NCI-H1417 treated with DMSO at 0.1 percent for 48 hours (cell line): ENCODE measurements at places on chromosomes 11 and 22.

DNA sequence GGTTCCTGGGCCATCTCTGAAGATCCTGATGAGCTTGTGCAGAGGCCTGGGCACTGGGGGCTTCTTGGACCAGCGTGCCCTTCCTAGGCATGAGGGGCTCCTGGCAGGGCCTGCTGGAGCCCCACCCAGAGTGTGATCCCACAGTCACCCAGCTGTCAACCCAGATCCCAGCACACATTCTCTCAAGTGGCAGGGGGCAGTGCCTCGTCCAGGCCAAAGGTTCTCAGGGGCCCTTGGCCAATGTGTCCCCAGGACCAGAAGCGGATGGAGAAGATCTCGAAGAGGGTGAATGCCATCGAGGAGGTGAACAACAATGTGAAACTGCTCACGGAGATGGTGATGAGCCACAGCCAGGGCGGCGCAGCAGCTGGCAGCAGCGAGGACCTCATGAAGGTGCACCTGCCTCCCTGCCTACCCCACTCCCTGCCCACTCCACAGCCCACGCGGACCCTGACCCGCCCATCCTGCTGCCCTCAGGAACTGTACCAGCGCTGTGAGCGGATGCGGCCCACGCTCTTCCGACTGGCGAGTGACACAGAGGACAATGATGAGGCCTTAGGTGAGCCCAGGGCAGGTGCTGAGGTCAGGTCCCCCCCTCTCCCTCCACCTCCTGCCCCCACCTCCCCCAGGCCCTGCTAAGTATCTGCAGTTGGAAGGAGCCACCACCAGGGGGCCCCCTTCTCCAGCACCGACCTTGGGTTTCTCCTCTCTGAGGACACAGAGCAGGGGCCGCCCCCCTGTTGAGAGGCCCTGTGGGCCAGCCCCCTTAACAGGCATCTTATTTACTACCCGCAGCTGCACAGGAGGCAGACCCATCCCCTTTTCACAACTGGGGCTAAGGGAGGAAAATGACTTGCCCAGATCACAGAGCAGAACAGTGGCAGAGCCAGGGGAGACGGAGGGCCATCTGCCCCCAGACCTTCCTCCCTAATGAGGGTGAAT lies 14.7 kb downstream of the GGA1 start:
- DNase-seq = no peak

DNA sequence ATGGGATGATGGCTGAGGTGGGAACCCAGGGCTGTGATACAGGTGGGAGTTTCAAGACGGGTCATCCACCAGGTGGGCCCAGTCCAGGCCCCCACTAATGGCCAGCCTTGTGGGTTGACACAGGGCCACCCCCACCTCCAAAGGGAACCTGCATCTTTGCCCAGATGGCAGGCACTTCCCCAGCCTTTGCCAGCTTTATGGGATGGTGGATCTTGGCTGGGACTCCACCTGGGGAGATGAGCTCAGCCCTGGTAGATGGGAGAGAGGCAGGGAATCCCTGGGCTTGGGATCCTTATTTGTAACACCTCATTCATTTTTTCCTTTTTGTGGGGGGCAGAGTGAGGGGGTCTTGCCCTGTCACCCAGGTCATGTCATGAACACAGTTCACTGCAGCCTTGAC lies 33.4 kb downstream of the CD82 start:
- no peak for DNase-seq

DNA sequence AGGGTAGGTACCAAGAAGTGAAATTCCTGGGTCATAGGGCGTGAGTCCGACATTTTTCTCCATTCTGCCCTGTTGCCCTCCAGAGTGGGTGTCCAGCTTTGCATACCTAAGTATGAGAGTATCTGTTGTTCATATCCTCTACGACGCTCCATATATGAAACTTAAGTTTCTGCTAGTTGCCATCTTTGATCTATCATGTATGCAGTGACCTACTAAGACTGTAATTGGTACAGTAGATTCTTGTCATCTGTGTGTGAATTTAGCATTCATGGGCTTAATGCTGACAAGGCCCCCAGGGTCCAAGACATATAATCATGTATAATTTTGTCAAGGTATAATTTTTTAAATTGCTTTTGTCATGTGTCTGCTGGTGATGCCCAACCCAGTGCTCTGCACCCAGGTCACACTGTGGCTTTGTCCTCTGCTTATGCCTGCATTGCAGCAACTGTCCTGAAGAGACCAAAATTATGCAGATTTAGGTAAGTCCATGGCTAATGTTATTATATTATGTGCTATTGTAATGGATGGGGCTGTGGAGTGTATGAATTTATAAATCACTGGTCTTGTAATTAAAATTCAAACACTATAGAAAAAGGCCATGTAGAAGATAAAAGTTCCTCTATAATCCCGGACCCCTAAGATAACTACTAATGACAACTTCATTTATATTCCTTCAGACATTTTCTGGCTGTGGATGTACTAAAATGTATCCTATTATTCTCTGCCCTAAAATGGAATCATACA lies 12.2 kb downstream of the NEAT1 start:
- peak; percentile 55 for DNase-seq

- no peak for DNase-seq
These were observed 109.2 kb downstream of the IGLL1 start for GRCh38 chr22:23470811-23471389.

- no peak for DNase-seq
These were observed 211.4 kb downstream of the ETS1 start for GRCh38 chr11:128375961-128376360.

GRCh38 chr11:22194907-22195306 lies 2.0 kb downstream of the ANO5 start:
- no peak for DNase-seq

- DNase-seq = no peak
These were observed 1458.1 kb upstream of the TENM4 start for GRCh38 chr11:80898910-80899309.

GRCh38 chr22:20967697-20968211 lies 699 bp downstream of the AIFM3 start:
- no peak for DNase-seq

DNA sequence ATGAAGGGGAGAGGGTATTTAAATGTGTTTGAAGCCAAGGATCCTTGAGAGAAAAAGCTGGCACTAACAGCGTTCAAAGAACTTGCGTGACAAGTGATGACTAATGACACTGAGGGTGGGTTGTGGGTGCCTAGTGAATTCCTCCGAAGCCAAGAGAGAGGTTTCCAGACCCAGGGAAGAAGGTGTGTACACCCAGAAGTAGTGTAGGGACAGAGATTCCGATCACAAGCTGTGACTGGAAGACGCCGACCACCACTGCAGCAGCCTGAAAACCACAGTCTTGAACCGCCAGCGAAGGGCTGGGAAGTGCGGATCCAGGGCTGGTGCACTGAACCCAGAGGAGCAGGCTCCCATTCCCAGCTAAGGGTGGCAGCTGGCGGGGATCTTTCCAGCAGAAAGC lies 9.5 kb downstream of the PPARA start:
- no peak for DNase-seq

GRCh38 chr11:14713496-14714244 lies 70.1 kb downstream of the PDE3B start:
- no peak for DNase-seq

- no peak for DNase-seq
These were observed 143.4 kb downstream of the MAML2 start for GRCh38 chr11:96199563-96200025.

GRCh38 chr11:128262463-128263345 lies 324.7 kb downstream of the ETS1 start:
- no peak for DNase-seq

DNA sequence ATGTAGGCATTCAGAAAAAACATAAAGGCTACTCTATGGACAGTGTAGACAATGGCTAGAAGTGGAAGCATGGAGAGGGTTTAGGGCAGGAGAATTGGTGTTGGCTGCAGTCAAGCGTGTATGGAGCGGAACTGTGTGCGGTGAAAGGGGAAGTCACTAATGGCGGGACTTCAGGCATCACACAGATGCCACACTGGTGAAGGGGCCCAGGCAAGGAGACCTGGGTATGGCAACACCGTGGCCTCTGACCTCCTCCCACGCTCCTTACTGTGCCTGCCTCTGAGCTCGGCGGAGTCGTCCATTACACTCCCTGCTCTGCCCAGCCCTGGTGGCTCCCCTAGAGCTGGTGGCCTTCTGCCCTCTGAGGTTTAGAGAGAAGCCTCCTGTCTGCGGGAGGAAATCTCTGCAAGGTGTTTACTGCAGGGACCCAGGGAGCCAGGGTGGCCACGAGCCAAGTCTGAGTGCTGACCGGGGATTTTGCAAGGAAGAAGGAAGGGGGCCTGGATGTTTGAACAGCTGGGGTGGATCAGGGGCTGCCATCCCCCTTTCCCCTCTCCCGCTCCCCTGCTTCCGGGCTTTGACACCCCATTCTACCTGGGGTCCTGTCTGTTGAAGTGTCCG lies 75.1 kb upstream of the TSPAN18 start:
- DNase-seq = no peak

DNA sequence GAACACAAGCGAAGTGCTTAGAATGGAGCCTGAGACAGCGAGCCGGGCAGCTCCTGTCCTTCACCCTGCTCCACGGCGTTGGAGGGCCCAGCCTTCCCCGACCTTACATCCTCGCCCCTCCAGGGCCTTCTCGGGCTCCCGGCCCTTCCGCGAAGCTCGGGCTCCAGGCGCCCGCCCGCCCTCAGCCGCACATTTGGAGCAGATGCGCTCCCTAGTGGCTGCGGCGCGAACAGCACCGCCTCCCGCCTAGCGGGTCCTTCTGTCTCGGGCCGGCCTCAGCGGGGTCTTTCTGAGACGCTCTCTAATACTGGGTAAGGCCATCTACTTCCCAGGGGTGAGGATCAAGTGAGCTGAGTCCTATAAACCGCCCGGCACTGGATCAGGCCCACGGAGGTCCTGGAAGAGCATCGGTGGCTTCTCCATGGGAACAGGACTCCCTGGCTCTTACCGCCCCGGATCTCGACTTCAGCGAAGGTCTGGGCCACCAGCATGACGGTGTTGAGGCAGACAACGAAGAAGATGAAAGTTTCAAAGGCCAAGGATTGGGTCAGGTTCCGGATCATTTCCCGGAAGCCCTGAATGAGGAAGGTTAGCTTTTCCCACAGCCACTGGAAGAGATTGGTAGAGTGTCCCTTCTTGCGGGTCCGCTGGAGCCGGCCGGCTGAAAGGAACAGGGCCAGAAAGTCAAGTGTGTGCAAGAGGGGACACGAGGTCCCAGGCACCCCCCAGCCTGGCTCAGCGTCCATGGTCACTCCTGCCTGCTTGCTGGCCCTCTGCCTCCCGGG lies 3.7 kb downstream of the CATSPER1 start:
- DNase-seq = no peak

GRCh38 chr22:29233277-29233877 lies 27.7 kb downstream of the EMID1 start:
- no peak for DNase-seq

- DNase-seq = no peak
These were observed 1.1 kb upstream of the CBL start for GRCh38 chr11:119205080-119205479.

- DNase-seq = no peak
These were observed 99.3 kb downstream of the RASSF10 start for GRCh38 chr11:13108416-13108815.

- no peak for DNase-seq
These were observed 47.5 kb upstream of the POU2AF1 start for GRCh38 chr11:111426617-111427016.
